HAP-1 (cell line): ENCODE measurements at places on chromosomes 16 and 17.

DNA sequence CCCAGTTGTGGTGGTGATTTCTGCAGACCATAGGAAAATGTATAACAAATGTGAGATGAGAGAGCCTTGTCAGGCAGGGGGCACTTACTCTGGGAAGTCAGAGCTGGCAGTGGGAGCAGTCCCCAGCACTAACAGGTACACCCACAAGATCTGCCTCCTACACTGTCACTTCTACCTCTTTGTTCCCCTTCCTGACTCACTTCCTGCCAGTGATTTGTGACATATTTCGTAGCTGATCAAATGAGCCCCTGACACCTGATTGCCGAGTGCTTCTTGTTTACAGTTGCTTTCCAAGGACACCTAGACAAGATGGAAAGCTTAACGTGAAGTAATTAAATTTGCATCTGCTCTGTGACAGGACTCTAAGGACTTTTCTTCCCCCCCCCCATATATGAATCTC is 40.5 kb downstream of the FTO start:
- no peak for DNase-seq

DNA sequence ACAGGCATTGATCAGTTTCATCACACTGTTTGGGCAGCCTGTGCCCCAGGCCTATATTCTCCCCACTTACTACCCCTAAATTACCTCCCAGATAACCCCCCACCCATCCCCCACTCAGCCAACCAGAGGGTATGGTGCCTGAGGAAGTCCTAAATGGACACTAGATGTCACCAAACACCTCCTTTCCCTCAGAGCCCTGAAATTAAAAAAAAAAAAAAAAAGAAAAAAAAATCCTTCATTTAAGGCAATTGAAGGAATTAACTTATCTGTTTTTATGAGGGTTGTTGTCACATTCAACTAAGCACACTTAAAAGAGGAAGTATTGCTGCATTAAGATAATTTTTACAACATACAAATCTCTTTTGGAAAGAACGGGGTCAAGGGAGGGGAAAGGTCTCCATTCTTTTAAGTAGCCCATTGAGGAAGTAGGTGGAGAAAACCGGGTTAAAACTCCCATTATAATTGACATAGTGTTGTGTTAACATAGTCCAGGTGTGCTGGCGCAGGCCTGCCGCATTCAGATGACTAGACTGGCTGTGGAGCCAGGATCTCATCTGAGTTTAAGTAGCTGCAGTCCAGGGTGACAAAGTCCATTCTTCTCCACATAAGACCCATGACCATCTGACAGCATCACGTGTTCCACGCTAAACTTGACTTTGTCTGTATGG is 46.3 kb downstream of the SNX11 start:
- DNase-seq: peak; percentile 72

- DNase-seq: no peak
Measured at GRCh38 chr17:81449351-81449750, 54.1 kb downstream of the BAHCC1 start.

DNA sequence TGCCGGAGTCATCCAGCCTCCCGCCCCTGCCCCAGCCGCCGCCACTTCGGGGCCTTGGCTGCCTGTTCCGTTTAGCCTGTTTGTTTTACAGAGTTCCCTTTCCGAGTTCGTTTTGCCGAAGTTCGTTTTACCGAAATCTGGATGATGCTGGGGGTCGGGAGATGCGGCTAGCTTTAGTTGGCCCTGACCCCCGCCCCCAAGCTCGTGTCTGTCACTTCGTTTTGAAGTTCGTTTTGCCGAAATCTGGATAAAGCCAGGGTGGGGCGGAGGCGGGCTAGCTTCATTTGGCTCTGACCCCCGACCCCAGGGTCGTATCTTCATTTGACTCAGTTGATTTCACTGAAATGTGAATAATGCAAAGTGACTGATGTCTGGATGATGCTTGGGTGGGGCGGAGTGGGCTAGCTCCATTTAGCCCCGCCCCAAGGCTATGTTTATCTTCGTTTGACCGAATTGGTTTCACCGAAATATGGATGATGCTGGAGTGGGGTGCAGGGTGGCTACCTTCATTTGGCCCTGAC is 591 bp downstream of the PSMD7 start:
- DNase-seq: peak; percentile 55

DNA sequence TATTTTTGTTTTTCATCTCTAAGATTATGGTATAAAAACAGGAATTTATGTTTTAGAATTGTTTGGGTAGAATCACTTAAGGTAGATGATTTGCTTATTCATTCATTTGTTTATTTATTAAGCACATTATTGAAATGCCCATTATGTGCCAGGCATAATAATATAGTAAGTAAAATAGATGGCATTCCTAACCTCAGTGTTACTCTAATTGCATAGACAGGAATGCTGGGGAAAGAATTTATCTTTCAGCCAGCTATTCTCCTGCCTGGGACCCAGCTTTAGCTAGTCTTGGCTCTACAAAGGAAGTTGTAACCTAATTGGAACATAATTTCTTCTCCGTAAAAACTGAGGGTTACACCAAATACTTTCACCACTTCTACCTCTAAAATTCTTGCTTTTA is 44.6 kb downstream of the NFAT5 start:
- DNase-seq: peak; percentile 53

DNA sequence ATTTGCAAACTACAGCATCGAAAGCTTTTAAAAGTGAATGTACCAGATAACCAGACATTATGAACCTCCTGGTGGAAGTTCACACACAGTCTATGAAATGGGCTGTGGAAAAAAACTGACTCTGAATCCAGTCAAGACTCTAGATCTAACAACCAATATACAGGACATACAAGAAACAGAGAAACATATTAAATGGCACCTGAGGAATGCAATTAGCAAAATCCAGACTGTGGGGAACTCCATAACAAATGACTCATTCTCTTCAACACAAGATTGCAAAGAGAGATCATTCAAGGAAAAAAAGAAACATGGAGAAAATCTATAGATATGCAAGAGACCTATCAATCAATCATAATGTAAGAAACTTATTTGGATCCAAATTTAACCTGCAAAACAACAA is 119.0 kb downstream of the MYO1D start:
- no peak for DNase-seq

- DNase-seq: no peak
Measured at GRCh38 chr17:1994707-1995106, 30.4 kb downstream of the RTN4RL1 start.

DNA sequence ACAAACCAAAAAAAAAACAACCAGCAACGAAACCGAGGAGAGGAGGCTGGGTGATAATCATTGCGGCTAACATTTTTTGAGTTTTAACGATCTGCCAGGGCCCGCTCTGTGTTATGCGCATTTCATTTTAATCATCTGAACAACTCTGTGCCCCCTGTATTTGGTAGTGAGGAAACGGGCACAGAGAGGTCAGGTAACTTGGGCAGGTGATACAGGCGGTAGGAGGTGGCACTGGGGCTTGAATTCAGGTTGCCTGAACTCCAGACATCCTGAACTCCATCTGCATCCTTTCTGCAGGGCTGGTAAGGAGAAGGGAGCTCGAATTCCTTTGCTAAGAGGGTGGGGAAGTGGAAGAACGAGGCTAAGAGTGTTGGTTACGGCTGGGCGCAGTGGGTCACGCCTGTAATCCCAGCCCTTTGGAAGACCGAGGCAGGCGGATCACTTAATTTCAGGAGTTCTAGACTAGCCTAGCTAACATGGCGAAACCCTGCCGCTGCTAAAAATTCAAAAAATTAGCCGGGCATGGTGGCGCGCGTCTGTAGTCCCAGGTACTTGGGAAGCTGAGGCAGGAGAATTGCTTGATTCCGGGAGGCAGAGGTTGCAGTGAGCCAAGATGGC is 1.1 kb downstream of the CLUAP1 start:
- DNase-seq: no peak

DNA sequence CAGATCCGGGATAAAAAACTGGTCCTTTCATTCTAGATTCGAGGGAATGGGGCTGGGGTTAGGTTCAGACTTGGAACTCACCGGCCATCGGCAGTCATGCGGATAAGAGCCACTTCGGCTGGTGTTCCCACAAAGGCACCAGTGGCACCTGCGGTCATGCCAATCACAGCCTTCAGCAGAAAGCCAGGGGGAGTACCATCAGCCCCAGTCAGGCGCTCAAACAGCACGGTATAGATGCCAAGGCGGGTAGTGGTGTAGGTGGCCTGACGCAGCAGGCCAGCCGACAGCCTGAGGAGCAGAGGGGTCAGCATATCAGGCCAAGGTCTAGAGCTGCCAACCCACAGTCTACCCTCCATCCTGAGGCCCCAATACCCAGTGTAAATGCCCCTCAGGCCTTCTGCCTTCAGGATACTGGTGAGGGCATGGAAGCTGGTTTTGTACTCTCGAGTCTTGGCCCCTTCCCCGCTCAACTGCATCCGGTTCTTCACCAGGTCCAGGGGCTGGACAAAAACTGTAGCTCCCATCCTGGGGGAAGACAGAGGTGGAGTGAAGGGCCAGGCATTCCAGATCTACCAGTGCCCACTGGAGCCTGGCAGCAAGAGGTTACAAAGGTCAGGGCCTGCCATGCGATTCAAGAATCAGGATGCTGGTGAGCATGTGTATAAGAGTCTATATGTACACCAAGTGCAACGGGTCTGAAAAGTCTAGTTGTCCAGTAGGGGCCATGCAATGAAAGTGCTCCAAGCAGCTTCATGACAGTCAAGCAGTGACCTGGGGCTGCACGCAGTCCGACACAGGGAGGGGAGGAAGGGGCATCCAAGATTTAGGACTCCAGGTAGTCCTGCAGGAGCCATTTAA is 929 bp downstream of the SLC25A11 start:
- no peak for DNase-seq
